ENCODE measurements at places on chromosomes 3 and 15.

DNA sequence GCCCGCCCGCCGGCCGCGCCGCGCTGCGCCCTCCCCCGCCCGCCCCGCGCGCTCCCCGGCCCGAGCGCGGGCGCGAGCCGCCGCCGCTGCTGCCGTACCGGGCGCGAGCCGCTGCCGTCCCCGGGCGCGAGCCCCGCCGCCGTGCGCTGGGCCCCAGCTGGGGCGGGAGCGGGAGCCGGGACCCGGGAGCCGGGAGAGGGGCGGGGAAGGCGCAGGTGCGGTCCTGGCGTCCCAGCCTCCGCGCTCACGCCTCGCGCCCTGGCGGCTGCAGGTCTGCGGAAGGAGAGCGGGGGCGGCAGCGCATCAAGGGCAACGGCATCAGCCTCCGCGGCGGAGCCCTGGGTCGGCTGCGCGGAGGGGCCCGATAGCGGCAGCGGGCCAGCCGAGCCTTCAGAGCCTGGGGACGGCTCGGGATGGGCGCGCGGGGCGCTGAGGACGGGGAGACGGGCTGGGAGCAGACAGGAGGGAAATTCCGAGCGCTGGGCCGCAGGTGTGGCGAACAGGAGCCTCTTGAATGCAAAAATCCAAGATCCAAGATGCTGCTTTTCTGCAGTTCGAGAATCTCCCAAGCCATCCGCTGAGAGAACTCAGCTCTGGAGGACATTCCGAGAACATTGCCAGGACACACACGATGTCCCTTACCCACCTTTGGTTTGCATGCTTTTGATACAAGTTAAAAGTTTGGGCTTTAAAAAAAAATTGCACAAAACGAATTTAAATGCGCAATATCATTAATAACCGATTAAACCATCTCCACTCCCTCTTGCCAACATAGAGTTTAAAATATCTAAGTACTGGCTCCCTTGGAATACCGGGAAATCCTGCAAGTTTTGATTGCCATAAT is 251.1 kb downstream of the TJP1 start:
- no peak for DNase-seq

DNA sequence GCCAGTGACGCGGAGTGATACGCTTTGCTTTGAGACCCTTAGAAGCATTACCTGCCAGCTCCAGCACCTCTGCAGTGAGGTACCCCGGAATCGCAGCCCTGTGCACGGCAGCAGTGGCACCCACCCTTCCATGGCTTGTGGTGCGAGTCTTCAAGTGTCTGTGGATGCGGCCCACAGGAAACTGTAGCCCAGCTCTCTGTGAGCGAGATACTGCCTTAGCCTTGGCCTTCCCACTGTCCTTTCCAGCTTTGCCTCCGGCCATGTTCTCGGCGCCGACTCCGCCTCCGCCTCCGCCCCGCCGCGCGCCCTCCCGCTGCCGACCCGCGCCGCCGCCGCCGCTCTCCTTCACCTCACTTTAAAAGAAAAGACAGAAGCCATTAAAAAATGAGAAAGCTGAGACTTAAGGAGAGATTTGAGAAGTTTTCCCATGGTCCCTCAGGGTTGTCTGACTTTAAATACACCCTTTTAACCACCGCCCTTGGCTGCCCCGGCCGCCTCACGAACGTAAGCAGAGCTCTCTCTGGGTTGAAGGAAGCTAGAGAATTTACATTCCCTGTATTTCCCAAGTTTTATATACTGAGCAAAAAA is 78.5 kb upstream of the FAM174B start:
- peak; percentile 24 for DNase-seq

- no peak for DNase-seq
These were observed 27.5 kb downstream of the RAB6B start for GRCh38 chr3:133868186-133868585.

DNA sequence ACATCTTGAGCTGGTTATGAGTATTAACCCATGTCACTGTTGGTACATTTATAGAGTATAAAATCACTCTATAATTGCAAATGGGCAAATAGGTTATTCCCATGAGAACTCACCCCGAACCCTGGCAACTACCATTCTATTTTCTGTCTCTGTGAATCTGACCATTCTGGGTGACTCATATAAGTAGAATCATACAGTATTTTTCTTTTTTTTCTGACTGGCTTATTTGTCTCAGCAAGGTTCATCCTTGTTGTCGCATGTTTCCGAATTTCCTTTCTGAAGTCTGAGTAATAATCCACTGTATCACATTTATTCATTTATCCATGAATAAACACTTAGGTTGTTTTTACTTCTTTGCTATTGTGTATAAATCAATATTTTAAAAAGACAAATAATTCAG is 59.9 kb upstream of the CHRM5 start:
- DNase-seq, result no peak

DNA sequence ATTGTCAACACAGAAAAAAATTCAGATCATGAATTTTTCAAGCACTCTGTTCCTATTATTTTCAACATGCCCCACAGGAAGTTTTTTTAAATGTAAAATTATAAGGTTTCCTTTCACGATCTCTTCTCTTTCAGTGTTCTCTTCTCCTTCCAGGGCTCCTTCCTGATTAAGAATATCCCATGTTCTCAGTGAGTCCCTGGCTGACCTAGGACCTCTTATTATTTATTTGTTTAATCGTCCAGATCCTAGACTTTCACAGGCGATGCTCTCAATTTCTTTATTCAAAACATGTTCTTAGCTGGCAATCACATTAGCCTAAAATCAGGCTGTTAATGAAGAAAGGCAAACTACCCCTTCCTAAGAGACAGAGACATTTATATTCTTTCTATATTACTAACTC is 124.3 kb downstream of the ABI3BP start:
- DNase-seq, result no peak

- no peak for DNase-seq
These were observed 277.8 kb downstream of the CD47 start for GRCh38 chr3:107813026-107813425.

DNA sequence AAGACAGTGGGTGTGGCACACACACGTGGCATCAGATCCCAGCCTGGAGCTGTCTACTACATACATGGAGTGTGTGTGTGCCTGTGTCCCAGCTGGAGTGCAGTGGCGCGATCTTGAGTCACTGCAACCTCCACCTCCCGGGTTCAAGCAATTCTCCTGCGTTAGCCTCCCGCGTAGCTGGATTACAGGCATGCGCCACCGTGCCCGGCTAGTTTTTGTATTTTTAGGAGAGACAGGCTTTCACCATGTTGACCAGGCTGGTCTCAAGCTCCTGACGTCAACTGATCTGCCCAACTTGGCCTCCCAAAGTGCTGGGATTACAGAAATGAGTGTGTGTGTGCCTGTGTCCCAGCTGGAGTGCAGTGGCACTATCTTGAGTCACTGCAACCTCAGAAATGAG is 108.8 kb downstream of the IL12A start:
- no peak for DNase-seq

- no peak for DNase-seq
These were observed 580.5 kb downstream of the NSUN3 start for GRCh38 chr3:94643400-94643799.

- DNase-seq, result no peak
These were observed 14.2 kb downstream of the ST8SIA2 start for GRCh38 chr15:92407916-92408315.

GRCh38 chr3:185253645-185254410 is at the start of gene EHHADH:
EHHADH (minus strand) TSS chr3:185254049; CDS start chr3:185254022, 27 bp downstream.
- peak; percentile 71 for DNase-seq

GRCh38 chr3:78668302-78668701 is 1099.5 kb downstream of the ROBO1 start:
- DNase-seq, result no peak

Data from suppressor macrophage treated with lipopolysaccharide for 1 hour (primary cell).